Effector memory CD4-positive, alpha-beta T cell (primary cell): ENCODE measurements at places on chromosomes 5 and 9.

- H3K27me3 ChIP-seq: no peaks in the 10 kb centered on the region
- peak within 1 kb of the TSS; percentile 82 for H3K4me3 ChIP-seq
- peak within 1 kb of the TSS; percentile 94 for H3K27ac ChIP-seq
- peak; percentile 65 for DNase-seq
Observed at GRCh38 chr5:43483298-43484105, at the start of gene TMEM267. TSS of gene TMEM267 (minus strand) at chr5:43483865. CDS start at chr5:43453969, 29,896 bp downstream.

- H3K27ac ChIP-seq: no peak overlapping the region
- peaks cover 20% of the 10 kb centered on the region for H3K36me3 ChIP-seq
- DNase-seq: no peak
- no peak overlapping the region for H3K4me3 ChIP-seq
- H3K4me1 ChIP-seq: no peaks in the 10 kb centered on the region
- no peaks in the 10 kb centered on the region for H3K27me3 ChIP-seq
Observed at GRCh38 chr5:132612846-132613245, 45.1 kb upstream of the IL13 start.

- H3K27ac ChIP-seq: peak overlapping the region; percentile 78
- H3K4me1 ChIP-seq: peaks cover 46% of the 10 kb centered on the region
- H3K27me3 ChIP-seq: no peaks in the 10 kb centered on the region
- no peaks in the 10 kb centered on the region for H3K36me3 ChIP-seq
- peak overlapping the region; percentile 10 for H3K4me3 ChIP-seq
- DNase-seq: no peak
Observed at GRCh38 chr9:33414889-33415500, 12.6 kb upstream of the AQP7 start.

GRCh38 chr5:134177369-134178095, 782 bp upstream of the SKP1 start:
- H3K4me1 ChIP-seq: peaks cover 16% of the 10 kb centered on the region
- H3K27ac ChIP-seq: peak overlapping the region; percentile 98
- H3K4me3 ChIP-seq: peak overlapping the region; percentile 86

DNA sequence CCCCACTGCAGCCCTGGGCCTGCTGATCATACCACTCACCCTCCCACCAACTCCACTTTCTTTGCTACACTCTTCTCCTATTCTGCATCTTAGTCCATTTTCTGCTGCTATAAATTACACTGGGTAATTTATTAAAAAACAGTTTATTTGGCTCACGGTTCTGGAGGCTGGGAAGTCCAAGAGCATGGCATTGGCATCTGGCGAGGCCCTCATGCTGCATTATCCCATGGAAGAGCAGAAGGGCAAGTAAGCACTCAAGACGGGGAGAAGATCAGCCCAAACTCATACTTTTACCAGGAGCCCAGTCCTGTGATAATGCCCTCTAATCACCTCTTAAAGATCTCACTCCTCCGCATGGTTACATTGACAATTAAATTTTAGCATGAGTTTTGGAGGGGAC, 9.4 kb downstream of the GLIPR2 start:
- H3K4me1 ChIP-seq: peaks cover 90% of the 10 kb centered on the region
- no peaks in the 10 kb centered on the region for H3K36me3 ChIP-seq
- DNase-seq: no peak
- H3K4me3 ChIP-seq: no peak overlapping the region
- peak overlapping the region; percentile 2 for H3K27ac ChIP-seq
- H3K27me3 ChIP-seq: no peaks in the 10 kb centered on the region

DNA sequence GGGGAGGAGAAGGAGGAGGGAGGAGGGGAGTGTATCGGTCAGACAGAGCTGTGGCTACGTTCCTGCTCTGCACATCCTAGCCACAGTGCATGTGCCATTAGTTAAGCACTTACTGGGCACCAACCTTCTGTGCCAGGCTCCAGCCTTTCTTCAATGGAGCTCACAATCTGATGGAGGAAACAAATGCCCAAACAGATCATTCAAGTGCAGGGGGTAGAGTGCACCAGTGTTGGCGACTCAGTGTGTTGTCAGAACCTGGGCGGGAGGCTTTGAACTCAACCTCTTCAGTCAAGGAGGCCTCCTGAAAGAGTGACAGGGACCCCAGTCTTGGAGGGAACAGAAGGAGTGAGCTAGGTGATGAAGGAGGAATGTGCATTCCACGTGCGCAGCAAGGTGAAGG, 51.9 kb upstream of the SHB start:
- H3K4me1 ChIP-seq: no peaks in the 10 kb centered on the region
- H3K27me3 ChIP-seq: no peaks in the 10 kb centered on the region
- H3K36me3 ChIP-seq: no peaks in the 10 kb centered on the region

DNA sequence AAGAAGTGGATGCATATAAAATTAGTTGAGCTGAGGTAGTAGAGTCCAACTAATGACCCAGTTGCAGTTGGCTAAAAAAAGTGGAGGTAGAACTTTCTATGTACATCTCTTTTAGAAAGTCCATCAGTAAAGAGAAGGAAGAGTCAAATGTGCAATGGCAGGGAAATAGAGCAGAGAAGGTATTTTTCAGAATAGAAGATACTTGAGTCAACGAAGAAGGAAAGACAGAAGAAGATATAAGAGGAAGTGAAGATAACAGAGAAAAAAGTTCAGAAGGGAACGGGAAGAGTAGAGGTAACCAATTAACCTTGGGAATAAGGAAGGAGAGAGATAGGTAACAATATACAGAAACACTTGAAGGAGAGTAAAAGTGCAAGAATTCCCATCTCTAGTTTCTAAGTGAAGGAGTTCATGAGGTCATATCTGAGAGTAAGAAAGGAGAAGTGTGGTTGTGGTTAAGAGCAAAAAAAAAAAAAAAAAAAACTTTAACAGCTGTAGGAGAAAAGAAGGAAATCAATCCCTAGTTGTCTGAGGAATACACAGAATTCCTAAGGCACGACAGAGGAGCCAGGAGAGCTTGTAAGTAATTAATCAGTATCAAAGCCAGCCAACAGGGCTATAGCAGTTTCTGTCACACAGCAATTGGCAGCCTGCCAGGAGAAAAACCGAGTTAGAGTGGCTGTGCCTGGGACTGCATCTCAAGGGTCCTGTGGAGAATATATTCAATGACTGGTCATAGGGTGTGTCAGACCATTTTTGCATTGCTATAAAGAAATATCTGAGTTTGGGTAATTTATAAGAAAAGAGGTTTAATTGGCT, 61.0 kb downstream of the ARL15 start:
- no peak for DNase-seq
- no peaks in the 10 kb centered on the region for H3K27me3 ChIP-seq
- no peaks in the 10 kb centered on the region for H3K36me3 ChIP-seq
- no peaks in the 10 kb centered on the region for H3K4me1 ChIP-seq
